ENCODE measurements at places on chromosomes 6 and 20. TPM values are rescaled to one million over a fixed set of nuclear protein-coding genes. Genes with fewer than 3 reads are reported as not detected.

DNA sequence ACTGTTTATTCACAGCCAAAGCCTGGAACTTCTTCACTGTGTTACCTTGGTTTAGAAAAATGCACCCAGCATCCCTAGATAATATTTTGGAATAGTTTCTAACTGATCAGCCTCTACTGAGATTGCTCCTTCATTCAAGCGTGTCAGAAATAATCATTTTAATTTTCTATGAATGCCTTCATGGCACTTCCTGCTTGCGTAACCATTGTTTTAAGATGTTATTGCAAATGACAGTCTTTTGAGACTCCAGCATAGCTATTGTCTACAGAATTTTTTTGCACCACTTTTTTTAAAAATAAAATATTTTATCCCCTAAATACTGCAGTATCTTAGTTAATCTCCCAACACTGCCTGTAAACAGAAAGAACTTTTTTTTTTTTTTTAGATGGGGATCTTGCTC is 213.1 kb downstream of the PHACTR1 start:
- DNase-seq = no peak
- no peak overlapping the region for H3K4me3 ChIP-seq
- no peaks in the 10 kb centered on the region for H3K27me3 ChIP-seq
- no peaks in the 10 kb centered on the region for H3K36me3 ChIP-seq
- no peaks in the 10 kb centered on the region for H3K4me1 ChIP-seq

GRCh38 chr20:64112691-64113443 is 5.5 kb upstream of the NPBWR2 start:
- H3K4me1 ChIP-seq = no peaks in the 10 kb centered on the region
- H3K36me3 ChIP-seq = no peaks in the 10 kb centered on the region

- H3K4me1 ChIP-seq = no peaks in the 10 kb centered on the region
- no peak overlapping the region for H3K27ac ChIP-seq
- H3K4me3 ChIP-seq = no peak overlapping the region
- H3K27me3 ChIP-seq = no peaks in the 10 kb centered on the region
Measured at GRCh38 chr6:158758941-158759479, 60.2 kb downstream of the EZR start.

The WDR46 gene
- 34.7 TPM for total RNA-seq

- H3K27ac ChIP-seq = no peak overlapping the region
- no peaks in the 10 kb centered on the region for H3K36me3 ChIP-seq
- H3K27me3 ChIP-seq = no peaks in the 10 kb centered on the region
- H3K4me3 ChIP-seq = no peak overlapping the region
- no peak for DNase-seq
- H3K4me1 ChIP-seq = peaks cover 7% of the 10 kb centered on the region
Measured at GRCh38 chr6:144305985-144306384, 20.9 kb downstream of the UTRN start.
